ENCODE measurements at places on chromosomes 7 and 10. TPM values are rescaled to one million over a fixed set of nuclear protein-coding genes. Genes with fewer than 3 reads are reported as not detected.

DNA sequence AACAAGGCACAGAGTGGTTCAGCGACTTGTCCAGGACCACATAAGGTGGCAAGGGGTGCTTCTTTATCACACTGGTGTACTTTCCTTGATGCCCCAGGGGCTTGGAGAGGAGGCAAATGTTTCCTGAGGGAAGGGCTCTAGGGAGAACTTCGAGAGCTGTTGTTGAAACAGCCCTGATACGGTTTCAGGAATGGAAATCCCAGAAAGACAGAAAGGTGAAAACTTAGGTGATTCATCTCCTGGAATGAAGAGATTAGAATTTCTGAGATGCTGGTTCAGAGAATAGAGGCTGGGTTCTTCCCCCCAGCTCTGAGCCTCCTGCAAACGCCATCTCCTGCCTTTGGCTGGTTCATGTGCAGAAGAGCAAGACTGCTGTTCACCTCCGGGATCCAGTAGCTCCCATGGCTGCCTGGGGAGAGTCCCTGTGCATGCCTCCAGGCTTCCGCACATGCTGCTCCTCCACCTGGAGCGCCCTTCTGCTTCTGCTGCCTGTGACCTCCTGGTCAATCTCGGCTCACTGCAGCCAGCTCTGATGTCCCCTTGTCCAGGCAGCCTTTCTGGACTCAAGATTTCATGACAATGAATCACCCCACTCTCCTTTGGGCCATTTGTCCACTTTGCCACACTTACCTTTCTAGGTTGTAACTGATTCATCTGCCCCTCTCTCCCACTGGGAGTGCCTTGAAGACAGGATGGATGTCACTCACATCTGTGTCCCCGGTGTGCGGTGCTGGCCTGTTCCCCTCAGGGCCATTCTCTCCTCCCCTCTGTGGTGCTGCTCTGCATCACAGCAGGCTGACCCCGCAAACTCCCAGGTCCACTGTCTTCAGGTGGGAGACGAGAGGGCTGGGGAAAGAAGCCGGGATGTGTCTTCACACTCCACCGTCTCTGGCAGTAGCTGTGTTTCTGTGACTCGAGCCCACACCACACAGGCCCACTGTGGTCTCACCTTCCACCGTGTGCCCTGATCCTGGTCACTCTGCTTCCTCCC, 3.6 kb upstream of the CDH23 start:
- no peak overlapping the region for H3K27ac ChIP-seq
- no peaks in the 10 kb centered on the region for H3K36me3 ChIP-seq
- H3K4me1 ChIP-seq = no peaks in the 10 kb centered on the region
- H3K4me3 ChIP-seq = no peak overlapping the region

DNA sequence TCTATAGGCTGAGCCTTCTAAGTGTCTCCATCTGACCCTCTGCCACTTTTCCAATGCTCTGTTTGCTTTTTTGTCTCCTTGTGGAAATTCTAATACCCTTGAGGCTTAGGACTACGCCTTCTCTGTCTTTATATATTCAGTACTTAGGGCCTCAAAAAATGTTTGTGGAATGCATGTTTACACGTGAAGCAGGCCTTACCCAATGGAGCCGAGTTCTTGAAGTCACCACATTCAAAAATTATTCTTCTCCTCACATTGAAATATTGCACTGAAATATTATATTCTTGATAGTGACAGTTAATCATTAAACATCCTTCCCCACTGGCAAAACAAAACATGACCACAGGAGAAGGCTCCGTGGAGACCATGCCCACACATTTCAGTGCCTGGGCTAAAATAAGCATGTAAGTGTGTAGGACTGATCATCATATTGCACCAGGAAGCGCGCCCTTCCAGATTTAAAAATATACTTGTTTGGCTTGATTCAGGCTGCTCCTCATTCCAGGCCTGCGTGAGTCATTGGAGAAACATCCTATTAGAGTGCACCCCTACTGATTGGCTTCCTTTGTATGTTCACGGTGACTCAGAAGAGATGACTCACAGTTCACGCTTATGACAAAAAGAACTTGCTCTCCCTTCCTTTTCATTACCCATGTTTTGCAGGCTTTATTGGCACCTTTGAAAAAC, 307.4 kb upstream of the AOAH start:
- no peaks in the 10 kb centered on the region for H3K27me3 ChIP-seq
- DNase-seq = no peak
- no peak overlapping the region for H3K27ac ChIP-seq

- DNase-seq = no peak
- peaks cover 42% of the 10 kb centered on the region for H3K4me1 ChIP-seq
- H3K4me3 ChIP-seq = no peak overlapping the region
Observed at GRCh38 chr7:139739863-139740597, 37.8 kb downstream of the HIPK2 start.

GRCh38 chr10:33091201-33091600, 133.2 kb upstream of the ITGB1 start:
- no peak overlapping the region for H3K4me3 ChIP-seq
- DNase-seq = no peak
- no peaks in the 10 kb centered on the region for H3K36me3 ChIP-seq
- H3K27me3 ChIP-seq = no peaks in the 10 kb centered on the region
- H3K4me1 ChIP-seq = peaks cover 10% of the 10 kb centered on the region

GRCh38 chr7:124089621-124090020, 56.8 kb upstream of the TMEM229A start:
- no peak overlapping the region for H3K4me3 ChIP-seq
- no peak overlapping the region for H3K27ac ChIP-seq
- no peaks in the 10 kb centered on the region for H3K27me3 ChIP-seq
- no peak for DNase-seq

DNA sequence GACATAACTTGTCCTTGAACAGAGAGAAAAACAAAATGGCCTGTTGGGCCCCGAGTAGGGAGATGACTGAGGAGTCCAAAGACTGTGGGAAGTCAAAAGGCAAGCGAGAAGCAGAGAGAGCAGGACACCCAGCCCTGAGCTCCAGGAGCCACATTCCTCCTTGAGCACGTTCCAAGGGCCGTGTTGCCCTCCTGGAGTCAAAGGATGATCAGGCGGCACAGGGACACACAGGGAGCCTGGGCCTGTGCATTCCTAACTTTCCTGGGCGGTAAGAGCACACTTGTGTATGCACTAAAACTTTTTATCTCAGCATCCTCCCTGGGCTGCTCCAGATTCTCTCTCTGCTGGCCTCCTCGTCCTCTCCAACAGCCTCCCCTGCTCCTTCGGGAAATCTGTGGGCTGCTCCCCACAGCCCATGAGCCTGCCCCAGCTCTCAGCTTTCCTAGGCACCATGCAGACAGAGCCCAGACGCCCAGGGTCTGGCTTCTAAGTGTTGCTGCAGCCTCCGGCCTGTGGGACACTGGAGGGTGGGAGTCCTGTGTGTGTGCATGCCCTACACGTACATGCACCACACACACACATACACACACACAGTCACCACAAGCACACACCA, 281.8 kb downstream of the POU6F2 start:
- H3K4me3 ChIP-seq = no peak overlapping the region
- no peaks in the 10 kb centered on the region for H3K4me1 ChIP-seq
- no peak for DNase-seq
- no peaks in the 10 kb centered on the region for H3K27me3 ChIP-seq
- no peaks in the 10 kb centered on the region for H3K36me3 ChIP-seq

GRCh38 chr7:21370283-21370982, 57.5 kb upstream of the SP4 start:
- no peaks in the 10 kb centered on the region for H3K36me3 ChIP-seq
- H3K27me3 ChIP-seq = no peaks in the 10 kb centered on the region
- no peak for DNase-seq
- no peak overlapping the region for H3K27ac ChIP-seq

GRCh38 chr10:90856964-90857634, 740 bp downstream of the HTR7 start:
- H3K27me3 ChIP-seq = peaks cover 7% of the 10 kb centered on the region
- DNase-seq = no peak
- peak overlapping the region; percentile 84 for H3K4me3 ChIP-seq
- no peak overlapping the region for H3K27ac ChIP-seq
- no peaks in the 10 kb centered on the region for H3K36me3 ChIP-seq

GRCh38 chr7:115475206-115475605, 553.3 kb downstream of the MDFIC start:
- H3K4me3 ChIP-seq = no peak overlapping the region
- DNase-seq = no peak
- no peak overlapping the region for H3K27ac ChIP-seq

DNA sequence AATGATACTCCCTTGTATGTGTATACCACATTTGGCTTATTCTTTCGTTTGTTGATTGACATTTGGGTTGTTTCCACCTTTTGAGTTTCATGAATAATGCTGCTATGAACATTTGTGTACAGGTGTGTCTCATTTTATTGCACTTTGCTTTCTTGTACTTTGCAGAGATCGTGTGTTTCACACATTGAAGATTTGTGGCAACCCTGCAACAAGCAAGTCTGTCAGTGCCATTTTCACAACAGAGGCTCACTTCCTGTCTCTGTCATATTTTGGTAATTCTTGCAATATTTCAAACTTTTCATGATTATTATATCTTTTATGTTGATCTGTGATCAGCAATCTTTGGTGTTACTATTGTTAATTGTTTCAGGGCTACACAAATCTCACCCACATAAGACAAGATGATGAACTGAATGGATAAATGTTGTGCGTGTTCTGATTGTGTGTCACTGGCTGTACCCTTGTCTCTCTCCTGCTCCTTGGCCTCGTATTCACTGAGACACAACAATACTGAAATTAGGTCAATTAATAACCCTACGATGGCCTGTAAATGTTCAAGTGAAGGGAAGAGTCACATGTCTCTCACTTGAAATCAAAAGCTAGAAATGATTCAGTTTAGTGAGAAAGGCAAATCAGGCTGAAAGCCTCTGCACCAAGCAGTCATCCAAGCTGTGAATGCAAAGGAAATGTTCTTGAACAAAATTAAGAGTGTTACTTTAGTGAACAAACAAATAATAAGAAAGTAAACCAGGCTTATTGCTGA, 133.6 kb upstream of the JCAD start:
- no peak for DNase-seq
- H3K4me3 ChIP-seq = no peak overlapping the region
- H3K27ac ChIP-seq = no peak overlapping the region
- H3K4me1 ChIP-seq = no peaks in the 10 kb centered on the region
- H3K27me3 ChIP-seq = no peaks in the 10 kb centered on the region
- H3K36me3 ChIP-seq = no peaks in the 10 kb centered on the region

DNA sequence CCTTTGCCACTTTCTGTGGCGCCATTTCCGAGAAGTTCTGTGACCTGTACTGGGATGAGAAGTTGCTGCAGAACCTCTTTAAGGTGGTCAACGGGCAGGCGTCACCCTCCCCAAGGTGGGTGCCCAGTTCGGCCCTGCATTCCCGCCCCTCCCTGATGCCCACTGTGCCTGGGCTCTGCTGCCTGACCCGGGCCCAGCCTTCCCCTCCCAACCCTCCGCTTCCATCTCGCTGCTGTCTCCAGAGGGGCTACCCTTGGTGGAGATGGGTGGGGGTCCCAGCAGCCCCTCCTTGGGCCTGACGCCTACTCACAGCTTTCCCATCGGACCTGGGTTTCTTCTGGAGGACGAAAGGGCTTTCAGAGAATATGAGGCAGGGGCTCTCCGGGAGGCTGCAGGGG, 30.5 kb upstream of the UTF1 start:
- no peak for DNase-seq
- H3K36me3 ChIP-seq = no peaks in the 10 kb centered on the region
- H3K4me3 ChIP-seq = no peak overlapping the region

GRCh38 chr10:48363617-48364355, 57.3 kb downstream of the MAPK8 start:
- DNase-seq = peak; percentile 1
- no peaks in the 10 kb centered on the region for H3K27me3 ChIP-seq
- no peak overlapping the region for H3K4me3 ChIP-seq
- peaks cover 5% of the 10 kb centered on the region for H3K4me1 ChIP-seq

DNA sequence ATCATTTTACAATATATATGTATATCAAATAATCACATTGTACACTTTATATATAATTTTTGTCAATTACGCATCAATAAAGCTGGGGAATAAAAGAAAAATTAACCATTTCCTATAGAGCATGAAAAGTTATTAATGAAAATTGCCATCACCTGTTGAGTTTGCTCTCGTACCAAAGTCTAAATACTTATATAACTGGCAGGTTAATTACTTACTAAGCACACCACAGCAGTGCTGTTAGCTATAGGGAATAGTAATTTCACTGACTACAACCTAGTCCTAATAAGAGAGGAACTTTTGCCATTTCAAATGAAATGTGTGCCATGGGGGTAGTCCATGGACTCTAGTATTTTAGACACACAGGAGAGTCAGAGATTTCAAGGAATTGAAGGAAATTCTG, 176.9 kb upstream of the COL1A2 start:
- no peaks in the 10 kb centered on the region for H3K36me3 ChIP-seq
- H3K27ac ChIP-seq = no peak overlapping the region
- no peak for DNase-seq
- H3K27me3 ChIP-seq = no peaks in the 10 kb centered on the region

DNA sequence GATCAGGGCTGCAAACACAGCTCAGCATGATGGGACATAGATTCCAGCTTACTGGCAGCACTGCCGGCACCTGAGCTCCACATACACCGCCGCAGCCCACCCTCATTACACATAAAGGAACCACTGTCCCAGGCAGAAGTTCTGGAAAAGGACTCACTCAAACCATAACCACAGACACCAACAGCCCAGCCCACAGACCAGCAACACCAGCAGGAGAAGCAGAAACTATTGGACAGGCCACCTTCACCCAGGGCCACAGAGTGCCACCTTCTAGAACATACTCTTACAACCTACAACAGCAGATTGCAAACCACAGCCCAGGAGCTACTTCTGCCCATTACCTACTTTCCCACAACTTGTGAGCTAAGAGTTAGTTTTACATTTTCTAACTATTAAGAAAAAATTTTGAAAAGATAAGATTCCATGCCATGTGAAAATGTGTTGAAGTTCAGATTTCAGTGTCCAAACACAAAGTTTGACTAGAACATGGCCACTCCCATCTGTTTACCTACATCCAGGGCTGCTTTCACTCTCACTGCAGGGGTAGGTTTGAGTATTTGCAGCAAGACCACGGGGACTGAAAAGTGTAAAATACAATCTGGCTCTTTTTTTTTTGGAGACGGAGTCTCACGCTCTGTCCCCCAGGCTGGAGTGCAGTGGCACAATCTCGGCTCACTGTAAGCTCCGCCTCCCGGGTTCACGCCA, 153.0 kb downstream of the TNS3 start:
- no peaks in the 10 kb centered on the region for H3K36me3 ChIP-seq
- H3K27ac ChIP-seq = no peak overlapping the region
- H3K27me3 ChIP-seq = no peaks in the 10 kb centered on the region
- no peak overlapping the region for H3K4me3 ChIP-seq

The ATG9B gene
- total RNA-seq = 25.5 TPM

The COL17A1 gene
- not detected for total RNA-seq

The PSPH gene
- 5.7 TPM for total RNA-seq

The PDZD7 gene
- 2.0 TPM for total RNA-seq

The ACHE gene
- 0.13 TPM for total RNA-seq

The PLEKHS1 gene
- total RNA-seq = not detected

The WBP1L gene
- 33.0 TPM for total RNA-seq

Data from T-cell (primary cell).